ENCODE measurements at places on chromosomes 1 and 21.

DNA sequence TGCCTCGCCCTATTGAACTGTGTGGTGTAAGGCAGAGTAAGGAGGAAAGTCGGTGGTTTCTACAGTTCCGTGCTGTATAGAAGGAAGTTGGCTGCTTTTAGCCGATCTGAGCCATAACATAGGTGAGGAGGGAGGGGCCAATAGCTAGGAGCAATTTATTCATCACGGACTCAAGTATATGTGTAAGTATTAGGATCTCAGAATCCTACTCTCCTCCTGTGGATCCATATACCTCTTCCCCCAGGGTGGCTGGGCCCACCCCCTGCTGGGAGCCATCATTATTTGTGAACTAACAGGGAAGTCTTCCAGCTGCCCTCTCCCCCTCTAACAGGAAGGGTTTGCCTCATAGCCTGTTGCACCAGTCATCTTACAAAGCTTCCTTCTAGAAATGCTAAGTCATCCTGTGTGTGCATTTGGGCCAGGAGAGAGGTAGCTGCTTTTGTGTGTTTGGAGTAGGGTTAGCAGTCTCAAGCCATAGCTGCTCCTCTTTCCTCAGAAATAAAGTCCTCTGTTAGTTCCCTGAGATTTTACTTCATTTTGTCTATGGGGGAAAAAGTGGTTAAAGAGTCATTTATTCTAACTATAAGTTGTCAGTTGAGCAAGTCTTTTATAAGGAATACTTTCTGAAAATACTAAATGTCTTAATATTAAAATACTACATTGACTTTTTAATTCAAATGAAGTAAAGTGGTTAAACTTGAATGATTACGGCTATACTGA is 14.9 kb upstream of the CENPS start:
- DNase-seq: no peak

- DNase-seq: no peak
Observed at GRCh38 chr21:46569081-46569480, 35.8 kb downstream of the S100B start.

DNA sequence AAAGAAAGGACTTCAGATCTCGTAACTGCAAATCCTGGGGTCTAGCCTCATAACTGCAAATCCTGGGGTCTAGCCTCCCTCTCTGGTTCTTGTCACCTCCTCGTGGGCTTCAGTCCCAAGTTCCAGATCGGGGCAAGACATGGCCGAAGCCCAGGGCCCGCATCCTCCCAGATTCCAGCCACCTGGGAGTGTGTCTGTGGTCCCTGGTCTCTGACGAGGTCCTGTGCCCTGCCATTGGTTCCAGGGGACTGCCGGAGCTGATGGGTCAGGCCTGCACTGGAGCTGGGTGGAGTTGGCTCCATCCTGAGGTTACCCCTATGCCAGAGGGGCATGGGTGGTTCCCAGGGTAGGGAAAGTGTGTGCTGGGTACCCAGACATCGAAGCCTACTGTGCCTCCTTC is 17.7 kb upstream of the C1orf174 start:
- DNase-seq: no peak

GRCh38 chr1:232686346-232686745 is 56.4 kb upstream of the SIPA1L2 start:
- DNase-seq: no peak

GRCh38 chr1:80535466-80535865 is 1265.3 kb upstream of the ADGRL2 start:
- DNase-seq: no peak

- no peak for DNase-seq
Observed at GRCh38 chr1:61441723-61442262, 283.1 kb downstream of the TM2D1 start.

DNA sequence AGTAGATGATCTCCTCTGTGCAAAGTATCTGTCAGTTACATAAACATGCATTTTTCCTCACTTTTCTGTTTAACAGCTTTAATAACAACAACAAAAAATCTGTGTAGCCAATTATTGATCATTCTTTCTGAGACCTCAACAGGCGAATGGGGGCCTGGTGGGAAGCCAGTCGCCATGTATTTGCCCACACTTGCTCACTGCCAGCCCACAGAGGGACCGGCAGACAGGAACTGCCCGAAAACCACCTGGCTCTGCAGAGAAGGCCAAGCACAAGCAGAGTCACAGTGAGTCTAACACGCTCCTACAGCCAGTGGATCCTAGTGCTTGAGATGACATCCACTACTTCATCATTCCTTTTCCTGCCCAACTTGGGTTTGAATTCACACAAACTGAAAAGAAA is 56.1 kb downstream of the NPHP4 start:
- no peak for DNase-seq

DNA sequence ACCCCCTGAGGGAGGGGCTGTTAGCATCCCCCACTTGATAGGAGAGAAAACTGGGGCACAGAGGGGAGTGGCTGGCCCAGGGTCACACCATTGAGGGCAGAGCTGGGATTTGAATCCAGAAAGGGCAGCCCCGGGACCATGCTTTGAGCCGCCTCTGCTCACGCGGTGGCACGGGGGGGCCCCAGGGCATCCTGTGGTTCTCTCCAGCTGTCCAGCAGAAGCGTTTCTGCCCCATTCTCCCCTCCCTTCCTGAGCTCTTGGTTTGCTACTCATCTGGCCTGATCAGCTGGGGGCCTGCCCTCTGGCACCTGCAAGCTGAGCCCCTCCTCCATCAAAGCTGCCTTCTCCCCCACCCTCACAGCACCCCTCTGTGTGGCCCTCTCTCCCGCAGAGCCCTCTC is 37.5 kb downstream of the FBXO2 start:
- DNase-seq: no peak
